ENCODE measurements at places on chromosomes 7 and 10.

DNA sequence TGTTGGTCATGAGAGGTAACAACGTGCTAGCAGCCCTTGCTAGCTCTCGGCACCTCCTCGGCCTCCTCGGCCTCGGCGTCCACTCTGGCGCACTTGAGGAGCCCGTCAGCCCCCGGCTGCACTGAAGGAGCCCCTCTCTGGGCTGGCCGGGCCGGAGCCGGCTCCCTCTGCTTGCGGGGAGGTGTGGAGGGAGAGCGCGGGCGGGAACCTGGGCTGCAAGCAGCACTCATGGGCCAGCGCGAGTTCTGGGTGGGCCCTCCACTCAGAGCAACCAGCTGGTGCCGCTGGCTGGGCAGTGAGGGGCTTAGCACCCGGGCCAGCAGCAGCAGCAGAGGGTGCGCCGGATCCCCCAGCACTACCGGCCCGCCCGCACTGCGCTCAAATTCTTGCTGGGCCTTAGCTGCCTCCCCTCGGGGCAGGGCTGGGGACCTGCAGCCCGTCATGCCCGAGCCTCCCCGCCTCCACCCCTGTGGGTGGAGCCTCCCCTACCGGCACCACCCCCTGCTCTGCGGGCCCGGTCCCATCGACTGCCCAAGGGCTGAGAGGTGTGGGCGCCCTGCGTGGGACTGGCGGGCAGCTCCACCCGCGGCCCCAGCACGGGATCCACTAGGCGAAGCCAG lies 96.1 kb downstream of the PAXIP1 start:
- DNase-seq = no peak

- no peak for DNase-seq
These were observed 394.6 kb downstream of the SDK1 start for GRCh38 chr7:3695602-3696001.

DNA sequence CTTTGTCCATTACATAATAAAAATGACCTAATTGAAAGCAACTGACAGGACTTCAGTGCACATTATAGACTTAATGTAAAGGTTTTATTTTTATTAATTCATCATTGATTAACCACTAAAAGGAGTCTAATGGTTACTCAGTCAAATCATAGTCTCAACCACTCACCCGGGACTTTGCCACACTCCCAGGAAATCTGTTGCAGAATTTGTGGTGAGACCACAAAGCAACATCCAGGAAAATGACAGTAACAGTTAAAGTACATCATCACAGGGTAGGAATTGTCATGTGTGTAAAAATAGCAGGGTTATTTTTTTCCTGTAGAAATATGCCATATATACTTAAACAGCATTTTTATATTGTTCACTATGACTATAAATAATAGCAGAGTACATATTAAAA lies 6.3 kb upstream of the HGF start:
- DNase-seq = no peak

GRCh38 chr10:119541459-119542356 lies 811 bp downstream of the RGS10 start:
- no peak for DNase-seq

DNA sequence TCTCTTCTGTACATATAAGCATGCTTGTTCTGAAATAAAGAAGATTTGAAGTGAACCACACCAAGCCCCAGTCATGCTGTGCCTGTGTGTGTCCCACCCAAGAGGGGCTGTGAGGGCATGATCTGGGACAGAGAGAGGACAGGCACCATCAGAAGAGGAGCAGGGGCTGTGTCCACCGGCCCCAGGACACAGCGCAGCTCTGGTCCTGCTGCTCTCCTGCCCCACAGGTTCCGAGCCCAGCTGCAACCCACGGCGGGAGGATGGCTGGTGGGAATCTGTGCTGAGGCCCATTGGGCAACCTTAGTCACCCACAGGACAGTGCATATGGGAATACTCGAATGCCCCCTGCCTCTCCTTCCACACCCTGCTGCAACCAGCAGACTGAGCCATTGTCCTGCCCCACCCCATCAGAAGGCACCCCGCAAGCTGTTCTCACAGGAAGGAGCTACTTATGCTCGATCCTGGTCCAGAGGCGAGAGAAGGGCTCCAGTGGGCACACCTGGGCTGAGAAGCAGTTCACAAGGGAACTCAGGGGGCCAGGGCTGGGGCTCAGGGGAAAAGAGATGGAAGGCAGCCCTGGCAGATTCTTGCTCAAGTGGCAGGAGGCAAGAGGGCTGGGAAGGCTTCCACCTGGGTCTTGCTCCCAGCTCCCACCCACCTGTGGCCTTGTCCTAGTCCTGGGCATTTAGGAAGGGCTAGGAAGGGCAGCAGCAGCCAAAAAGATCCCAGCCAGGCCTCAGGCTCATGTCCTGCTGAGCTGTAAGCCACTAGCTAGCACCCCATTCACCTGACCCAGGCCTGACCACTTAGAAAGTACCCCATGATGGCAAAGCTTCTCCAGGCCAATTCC lies 31.9 kb downstream of the LDB3 start:
- no peak for DNase-seq

- no peak for DNase-seq
These were observed 29.4 kb downstream of the FAM241B start for GRCh38 chr10:69659241-69660038.

DNA sequence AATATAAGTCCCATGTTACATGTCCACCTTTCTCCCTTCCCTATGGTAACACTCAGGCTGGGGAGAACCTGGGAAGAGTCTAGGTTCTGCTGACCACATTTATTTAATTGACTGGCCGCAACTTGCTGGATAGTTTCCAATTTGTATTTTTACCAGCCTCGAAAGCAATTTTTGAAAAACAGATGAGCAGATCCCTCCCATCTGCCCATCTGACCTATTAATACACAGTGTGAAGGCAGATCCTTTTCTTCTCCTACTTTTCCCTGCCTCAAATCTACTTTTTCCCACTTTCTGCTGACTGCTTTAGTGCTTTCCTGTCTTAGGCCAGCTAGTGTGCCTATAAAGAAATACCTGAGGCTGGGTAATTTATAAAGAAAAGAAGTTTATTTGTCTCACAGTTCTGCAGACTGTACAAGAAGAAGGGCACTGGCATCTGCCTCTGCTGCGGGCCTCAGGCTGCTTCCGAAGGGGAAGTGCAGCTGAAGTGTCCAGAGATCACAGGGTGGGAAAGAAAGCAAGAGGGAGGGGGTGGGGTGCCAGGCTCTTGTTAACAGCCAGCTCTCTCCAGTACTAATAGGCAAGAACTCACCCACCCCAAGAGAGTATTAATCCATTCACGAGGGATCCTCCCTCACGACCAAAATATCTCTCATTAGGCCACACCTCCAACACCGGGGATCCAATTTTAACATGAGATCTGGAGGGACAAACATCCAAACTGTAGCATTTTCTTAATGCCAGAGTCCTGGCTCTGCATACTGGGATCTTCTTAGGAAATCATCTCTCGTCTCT lies 336.0 kb upstream of the IGFBP3 start:
- no peak for DNase-seq

DNA sequence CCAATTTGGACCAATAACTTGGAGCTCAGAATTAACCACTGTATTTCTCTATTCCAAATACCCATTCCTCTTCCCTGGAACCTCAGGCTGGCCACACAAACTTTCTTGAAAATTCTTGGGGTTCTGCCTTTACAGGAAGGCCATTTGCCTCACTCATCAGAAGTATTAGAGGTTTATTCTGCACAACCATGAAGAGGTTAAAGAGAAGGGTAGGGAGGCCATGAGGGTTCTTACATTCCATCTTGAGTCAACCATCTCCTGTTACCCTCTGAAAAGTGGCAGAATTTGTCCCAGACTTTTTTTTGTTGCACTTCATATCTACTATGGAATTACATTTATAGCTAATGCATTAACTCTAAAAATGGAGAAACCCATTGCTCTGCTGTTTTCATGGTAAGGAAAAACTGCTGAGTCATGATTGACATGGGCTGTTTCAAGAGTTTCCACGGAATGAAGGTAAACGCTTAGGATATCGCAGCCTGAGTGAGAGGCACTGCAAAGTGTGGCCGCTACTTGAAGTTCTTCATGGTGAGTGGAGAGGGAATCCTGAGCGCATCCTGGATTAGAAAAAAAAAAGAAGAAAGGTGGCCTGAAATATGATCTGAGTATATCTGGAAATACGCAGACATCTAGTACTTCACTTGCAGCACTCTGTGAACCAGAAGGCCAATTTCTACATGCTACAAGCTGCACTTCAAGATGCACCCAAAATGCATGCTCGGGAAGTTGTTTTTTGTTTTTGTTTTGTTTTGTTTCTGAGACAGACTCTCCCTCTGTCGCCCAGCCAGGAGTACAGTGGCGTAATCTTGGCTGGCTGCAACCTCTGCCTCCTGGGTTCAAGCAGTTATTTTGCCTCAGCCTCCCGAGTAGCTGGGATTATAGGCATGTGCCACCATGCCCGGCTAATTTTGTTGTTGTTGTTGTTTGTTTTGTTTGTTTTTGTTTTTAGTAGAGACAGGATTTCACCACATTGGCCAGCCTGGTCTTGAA lies 83.7 kb downstream of the KIAA1217 start:
- DNase-seq = no peak

DNA sequence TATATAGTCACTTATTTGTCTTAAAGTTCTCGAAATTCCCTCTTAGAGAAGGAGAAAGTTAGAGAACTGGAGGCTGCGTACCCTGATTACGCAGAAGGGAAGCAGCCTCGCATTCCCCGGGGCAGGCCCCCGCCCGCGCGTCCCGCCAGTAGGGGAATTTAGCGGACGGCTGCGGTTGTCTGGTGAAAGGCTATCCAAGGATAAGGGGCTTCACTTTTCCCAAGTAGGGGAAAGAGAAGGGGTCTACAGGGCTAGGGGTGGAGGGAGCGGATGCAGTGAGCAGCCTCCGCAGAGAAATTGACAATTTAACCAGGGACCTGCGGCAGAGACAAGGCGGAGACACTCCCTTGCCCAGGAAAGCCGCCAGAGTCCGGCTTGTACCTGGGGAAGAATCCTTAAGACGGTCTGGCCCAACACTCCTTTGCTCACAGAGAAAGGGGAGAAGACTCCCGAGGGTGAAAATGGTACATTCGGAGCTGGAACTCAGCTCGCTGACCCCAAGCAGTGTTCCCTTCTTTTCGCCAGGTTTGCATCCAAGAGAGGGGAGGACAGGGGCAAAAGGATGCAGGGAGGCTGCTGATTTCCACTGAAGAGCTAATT lies 994 bp upstream of the MAGI2 start:
- DNase-seq = no peak

DNA sequence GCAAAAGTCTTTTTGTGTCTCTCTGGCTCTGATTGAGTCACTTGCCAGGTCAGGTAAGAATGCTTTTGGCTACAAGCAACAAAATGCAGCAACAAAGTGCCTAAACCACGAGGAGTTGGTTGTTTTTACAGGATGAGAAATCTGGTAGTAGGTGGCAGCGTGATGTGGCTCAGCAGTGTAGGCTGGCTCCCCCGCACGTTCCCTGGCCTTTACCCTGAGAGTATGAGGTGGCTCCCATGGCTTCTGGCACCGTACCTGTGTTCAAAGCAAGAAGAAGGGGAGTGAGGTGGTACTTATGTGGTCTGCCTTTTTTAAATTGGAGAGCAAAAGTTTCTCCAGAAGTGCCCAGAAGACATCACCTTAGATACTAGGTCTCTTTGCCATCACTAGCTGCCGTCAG lies 11.7 kb downstream of the PRKRIP1 start:
- DNase-seq = no peak

GRCh38 chr7:8185926-8186683 lies 75.9 kb downstream of the ICA1 start:
- DNase-seq = no peak

- DNase-seq = peak; percentile 77
These were observed 57.8 kb upstream of the PCGF5 start for GRCh38 chr10:91162495-91163268.

DNA sequence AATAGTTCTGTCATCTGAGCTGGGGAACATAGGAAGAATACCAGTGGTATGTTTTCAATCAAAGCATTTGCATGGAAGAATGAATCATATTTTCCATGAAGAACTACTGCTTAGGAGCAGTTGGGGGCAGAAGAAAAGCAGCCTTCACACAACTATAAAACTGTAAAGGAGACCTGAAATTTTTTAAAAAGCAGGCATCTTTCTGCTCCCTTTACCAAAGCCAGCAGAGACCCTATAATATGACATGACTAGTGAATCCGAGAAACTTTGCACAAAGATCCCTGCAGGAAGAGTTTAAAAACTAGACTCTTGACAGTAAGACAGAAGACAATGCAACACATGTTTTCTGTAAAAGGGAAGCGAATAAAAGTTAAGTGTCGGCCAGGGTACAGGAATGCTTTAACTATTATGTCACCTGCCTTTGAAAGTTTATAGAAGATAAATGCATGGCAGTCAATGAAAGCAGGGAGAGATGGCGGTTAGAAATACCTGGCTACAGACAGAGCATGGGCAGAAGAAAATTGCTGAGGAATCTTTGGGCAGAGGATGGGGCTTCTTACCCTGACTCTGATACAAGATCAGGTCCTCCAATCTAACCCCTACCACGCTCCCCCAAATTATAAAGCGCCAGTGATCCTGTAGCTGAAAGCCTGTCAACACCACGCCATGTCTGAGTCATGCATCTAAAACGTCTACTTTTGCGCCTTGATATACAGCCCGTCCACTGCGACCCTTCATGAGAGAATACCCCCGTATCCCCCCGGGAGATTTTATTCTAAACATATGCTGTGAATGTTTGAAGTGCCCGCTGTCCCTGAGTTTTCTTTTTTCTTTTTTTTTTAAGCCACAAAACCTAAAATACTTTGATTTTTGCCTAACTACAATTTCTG lies 93.1 kb downstream of the GLI3 start:
- DNase-seq = no peak

DNA sequence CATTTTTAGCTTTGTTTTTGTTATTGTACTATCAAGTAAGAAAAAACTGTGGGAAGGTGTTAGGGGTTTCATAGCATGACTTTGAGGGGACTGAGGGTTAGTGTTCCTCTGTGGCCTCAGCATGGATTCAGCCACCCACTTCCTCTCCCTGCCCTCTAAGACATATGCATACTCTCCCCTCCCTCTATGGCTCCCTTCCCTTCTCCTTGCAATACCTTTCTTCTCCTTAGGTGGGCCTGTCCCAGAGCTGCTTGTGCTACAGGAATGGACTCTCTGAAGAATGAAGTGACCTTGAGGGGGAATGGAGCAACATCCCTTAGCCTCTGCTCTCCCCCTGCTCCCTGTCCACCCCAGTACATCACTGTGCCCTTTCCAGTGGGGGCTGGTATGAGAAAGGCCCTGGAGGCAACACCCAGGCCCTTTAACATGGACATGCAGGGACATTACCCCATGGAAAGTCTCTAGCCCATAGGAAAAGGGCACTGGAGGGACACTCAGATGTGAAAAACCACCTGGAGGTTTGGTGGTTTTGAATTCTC lies 22.4 kb downstream of the CDH23 start:
- no peak for DNase-seq

- no peak for DNase-seq
These were observed 135.3 kb upstream of the ITGB1 start for GRCh38 chr10:33093362-33093761.

GRCh38 chr7:96246919-96247318 lies 75.0 kb downstream of the SLC25A13 start:
- no peak for DNase-seq

DNA sequence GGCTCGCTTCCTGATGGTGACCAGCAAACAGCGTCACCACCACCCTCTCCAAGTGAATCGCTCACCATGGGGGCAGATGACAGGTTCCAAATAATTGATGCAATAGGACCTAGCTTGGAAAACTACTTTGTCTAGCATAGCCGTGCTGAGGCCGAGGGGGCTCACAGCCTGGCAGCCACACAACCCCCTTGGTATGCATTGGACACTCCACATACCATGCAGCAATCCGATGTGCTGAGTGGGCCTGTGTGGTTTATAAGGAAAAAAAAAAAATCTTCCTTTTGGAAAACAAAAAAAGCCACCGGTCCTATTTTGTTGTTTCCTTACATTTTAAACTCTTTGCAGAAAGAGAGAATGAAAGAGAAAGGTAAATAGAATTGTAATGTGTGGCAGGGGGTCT lies 15.1 kb downstream of the GATA3 start:
- no peak for DNase-seq

Measured in hippocampal formation (tissue), 2 donors.